ENCODE measurements at places on chromosomes 4 and X.
A peak's percentile ranks its signal among the peaks of the same experiment; 100 is the strongest.

DNA sequence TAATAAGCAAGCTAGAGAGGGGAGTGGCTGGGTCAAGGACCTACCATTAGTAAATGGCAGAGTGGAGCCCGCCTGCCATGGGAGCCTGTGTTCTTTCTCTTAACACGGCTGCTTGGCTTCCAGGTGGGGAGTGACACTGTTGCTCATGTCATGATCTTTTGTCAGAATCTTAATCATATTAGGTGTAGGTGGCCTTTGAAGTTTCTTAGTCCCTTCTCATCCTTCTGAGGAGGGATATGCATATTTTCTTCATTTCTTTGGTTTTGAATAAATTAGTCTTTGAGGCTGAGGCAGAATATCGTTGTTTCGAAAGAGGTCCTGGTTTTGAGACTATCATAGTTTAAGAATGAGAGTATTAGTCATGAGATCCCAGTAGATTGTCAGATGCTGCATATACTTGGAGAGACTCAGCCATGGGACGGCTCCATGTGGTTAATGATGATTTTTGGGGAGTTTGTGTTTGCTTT lies 28.9 kb downstream of the SNX25 start:
- no peaks in the 10 kb centered on the region for H3K36me3 ChIP-seq
- peaks cover 4% of the 10 kb centered on the region for H3K4me1 ChIP-seq
- no peak for DNase-seq
- no peak overlapping the region for H3K4me3 ChIP-seq
- H3K27me3 ChIP-seq: no peaks in the 10 kb centered on the region
- H3K27ac ChIP-seq: no peak overlapping the region

- DNase-seq: peak; percentile 85
- peak overlapping the region; percentile 89 for H3K4me3 ChIP-seq
- no peaks in the 10 kb centered on the region for H3K36me3 ChIP-seq
- peak overlapping the region; percentile 95 for H3K27ac ChIP-seq
- H3K27me3 ChIP-seq: peaks cover 15% of the 10 kb centered on the region
Observed at GRCh38 chrX:130086447-130087206, 23.7 kb downstream of the ELF4 start.

DNA sequence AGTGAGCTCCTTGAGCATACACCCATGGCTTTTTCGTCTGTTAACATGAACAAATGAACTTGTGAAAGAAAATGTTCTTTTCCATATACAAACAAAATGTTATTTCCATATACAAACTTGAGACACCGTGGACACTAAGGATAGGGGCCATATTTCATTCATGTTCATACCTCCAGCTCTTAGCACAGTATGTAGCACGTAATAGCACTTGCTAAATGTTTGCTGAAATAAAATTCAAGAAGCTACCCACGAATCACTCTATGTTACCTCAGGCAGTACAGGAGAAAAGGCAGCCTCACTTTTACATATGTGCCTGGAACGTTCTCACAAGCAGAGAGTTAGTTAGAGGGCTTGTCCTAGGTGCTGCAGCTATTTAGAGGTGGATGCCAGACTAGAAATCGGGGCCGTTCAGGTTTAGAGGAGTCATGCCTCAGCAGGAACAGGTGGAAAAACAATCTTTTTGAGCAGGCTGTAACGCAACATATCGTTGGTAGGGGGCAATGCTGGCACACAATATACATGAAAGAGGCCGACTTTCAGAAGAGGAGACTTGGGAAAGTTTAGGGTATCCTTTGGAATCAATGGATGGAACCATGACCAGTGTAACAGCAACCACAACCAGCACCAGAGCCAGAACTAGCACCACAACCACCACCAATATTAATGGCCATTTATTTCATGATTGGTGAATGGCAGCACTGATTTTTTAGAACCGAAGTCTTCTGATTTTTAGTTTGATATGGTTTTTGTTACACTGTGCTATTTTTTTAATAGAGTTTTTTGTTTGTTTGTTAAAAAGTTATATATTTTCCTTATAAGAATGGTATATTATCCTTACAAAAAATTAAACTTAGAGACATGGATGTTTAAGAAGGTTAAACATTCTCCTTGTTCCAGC lies 14.8 kb upstream of the PAQR3 start:
- H3K4me1 ChIP-seq: no peaks in the 10 kb centered on the region
- no peak overlapping the region for H3K4me3 ChIP-seq
- no peaks in the 10 kb centered on the region for H3K36me3 ChIP-seq
- no peak overlapping the region for H3K27ac ChIP-seq
- H3K27me3 ChIP-seq: peaks cover 5% of the 10 kb centered on the region

- no peaks in the 10 kb centered on the region for H3K27me3 ChIP-seq
- H3K36me3 ChIP-seq: no peaks in the 10 kb centered on the region
- no peak overlapping the region for H3K27ac ChIP-seq
- no peaks in the 10 kb centered on the region for H3K4me1 ChIP-seq
- no peak for DNase-seq
Observed at GRCh38 chrX:112527903-112528302, 151.8 kb downstream of the LHFPL1 start.

- H3K36me3 ChIP-seq: no peaks in the 10 kb centered on the region
- H3K4me1 ChIP-seq: no peaks in the 10 kb centered on the region
- peaks cover 1% of the 10 kb centered on the region for H3K27me3 ChIP-seq
Observed at GRCh38 chrX:23805389-23805788, 22.4 kb downstream of the SAT1 start.

DNA sequence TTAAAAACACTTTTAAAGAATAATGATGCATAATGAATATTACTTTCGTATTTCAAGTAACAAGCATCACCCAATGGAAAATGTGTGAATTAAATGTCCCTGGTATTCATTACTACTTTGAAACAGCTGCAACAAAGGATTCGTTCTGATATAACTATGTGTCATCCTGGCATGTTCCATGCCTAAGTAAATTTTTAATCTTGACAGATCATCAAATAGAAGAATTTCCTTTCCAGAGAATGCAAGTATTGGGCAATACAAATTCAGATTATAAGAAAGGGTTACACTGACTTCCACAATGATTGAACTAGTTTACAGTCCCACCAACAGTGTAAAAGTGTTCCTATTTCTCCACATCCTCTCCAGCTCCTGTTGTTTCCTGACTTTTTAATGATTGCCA lies 105.3 kb downstream of the SPCS3 start:
- no peak for DNase-seq
- no peaks in the 10 kb centered on the region for H3K4me1 ChIP-seq
- H3K27ac ChIP-seq: no peak overlapping the region
- H3K4me3 ChIP-seq: no peak overlapping the region
- no peaks in the 10 kb centered on the region for H3K27me3 ChIP-seq

DNA sequence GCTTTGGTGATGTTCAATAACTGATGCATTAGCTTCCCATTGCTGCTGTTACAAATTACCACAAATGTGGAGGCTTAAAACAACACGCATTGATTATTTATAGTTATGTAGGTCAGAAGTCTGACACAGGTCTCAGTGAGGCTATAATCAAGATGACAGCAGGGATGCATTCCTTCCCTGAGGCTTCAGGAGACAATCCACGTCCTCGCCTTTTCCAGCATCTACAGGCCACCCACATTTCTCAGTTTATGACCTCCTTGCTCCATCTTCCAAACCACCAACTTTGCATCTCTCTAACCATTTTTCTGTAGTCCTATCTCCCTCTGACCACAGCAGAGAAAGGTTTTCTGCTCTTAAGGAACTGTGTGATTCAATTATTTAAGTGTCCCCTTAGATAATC lies 92.5 kb downstream of the GASK1B start:
- no peak overlapping the region for H3K4me3 ChIP-seq
- no peaks in the 10 kb centered on the region for H3K27me3 ChIP-seq
- no peaks in the 10 kb centered on the region for H3K4me1 ChIP-seq
- no peaks in the 10 kb centered on the region for H3K36me3 ChIP-seq
- no peak overlapping the region for H3K27ac ChIP-seq

GRCh38 chrX:66008328-66008970 lies 31.4 kb downstream of the VSIG4 start:
- no peak for DNase-seq
- H3K27ac ChIP-seq: no peak overlapping the region
- peaks cover 71% of the 10 kb centered on the region for H3K4me1 ChIP-seq
- H3K4me3 ChIP-seq: no peak overlapping the region

- H3K4me1 ChIP-seq: no peaks in the 10 kb centered on the region
- DNase-seq: no peak
Observed at GRCh38 chr4:134747108-134747805, 545.7 kb upstream of the PABPC4L start.

GRCh38 chr4:80507507-80507906 lies 172.0 kb downstream of the CFAP299 start:
- H3K36me3 ChIP-seq: no peaks in the 10 kb centered on the region
- H3K27ac ChIP-seq: no peak overlapping the region
- H3K4me1 ChIP-seq: peaks cover 3% of the 10 kb centered on the region
- no peak for DNase-seq

DNA sequence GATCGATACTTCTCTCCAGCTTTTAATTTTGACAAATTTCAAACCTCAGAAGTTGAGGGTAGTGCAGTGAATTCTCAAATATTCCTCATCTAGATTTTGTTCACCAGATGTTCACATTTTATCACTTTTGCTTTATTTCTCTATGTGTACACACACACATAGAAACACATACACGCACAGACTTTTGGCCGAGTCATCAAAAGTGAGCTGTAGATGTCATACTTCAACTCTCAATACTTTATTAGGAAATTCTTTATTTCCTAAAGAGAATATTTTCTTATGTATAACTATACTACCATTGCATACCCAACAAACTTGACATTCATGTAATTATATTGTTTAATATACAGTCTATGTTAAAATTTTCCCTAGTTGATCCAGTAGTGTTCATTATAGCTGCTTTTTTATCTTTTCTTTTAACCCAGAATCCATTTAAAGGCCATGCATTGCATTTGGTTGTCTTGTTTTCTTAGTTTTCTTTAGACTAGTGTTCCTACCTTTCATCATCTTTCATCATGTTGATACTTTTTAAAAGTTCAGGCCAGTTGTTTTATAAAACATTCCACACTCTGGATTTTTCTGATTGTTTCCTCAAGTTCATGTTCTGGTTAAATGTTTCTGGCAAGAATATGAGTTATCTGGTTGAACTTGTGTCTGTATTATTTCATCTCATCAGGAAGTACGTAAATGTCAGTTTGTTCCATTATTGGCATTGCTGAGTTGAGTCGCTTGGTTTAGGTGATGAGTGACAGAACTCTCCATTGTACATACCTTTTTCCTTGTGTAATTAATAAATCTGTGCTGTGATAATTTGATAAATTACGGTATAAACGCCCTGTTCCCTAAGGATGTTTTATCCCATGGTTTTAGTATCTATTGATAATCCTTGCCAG lies 94.1 kb upstream of the TLR2 start:
- DNase-seq: no peak
- H3K4me1 ChIP-seq: peaks cover 12% of the 10 kb centered on the region
- peaks cover 1% of the 10 kb centered on the region for H3K27me3 ChIP-seq
- no peak overlapping the region for H3K4me3 ChIP-seq

GRCh38 chrX:78944351-78944750 lies 840 bp upstream of the P2RY10 start:
- no peak overlapping the region for H3K4me3 ChIP-seq
- peak overlapping the region; percentile 96 for H3K27ac ChIP-seq
- H3K36me3 ChIP-seq: no peaks in the 10 kb centered on the region
- H3K27me3 ChIP-seq: peaks cover 3% of the 10 kb centered on the region
- no peak for DNase-seq

All from immature natural killer cell (primary cell).